ENCODE measurements at places on chromosomes 7 and 10. TPM values are rescaled to one million over a fixed set of nuclear protein-coding genes. Genes with fewer than 3 reads are reported as not detected.

DNA sequence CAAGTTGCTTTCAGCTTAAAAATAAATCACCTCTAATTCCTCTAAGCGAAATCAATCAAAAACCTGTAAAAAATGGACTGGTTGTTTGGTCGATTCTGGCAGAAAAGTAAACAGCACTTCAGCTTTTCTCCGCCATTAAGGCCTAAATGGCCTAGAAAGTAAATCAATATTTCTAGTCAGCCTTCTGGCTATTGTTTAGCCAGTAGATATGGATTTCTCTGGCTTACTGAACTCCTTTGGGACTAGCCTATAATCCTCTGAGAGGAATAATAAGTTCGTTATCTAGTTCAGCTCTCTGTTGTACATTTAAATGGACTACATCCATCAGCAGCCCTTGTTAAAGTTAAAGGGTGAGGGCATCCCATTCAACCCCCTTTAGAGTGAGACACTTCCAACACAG lies 400.1 kb upstream of the ETV1 start:
- DNase-seq = no peak

GRCh38 chr10:91271886-91272285 lies 51.4 kb downstream of the PCGF5 start:
- DNase-seq = no peak

Gene LRRN3
- total RNA-seq = 2.0 TPM

- DNase-seq = no peak
Observed at GRCh38 chr10:126309228-126309883, 78.9 kb downstream of the ADAM12 start.

GRCh38 chr7:151845412-151846205 lies 31.3 kb downstream of the PRKAG2 start:
- DNase-seq = no peak

Gene PRRT4
- total RNA-seq = 17.4 TPM

DNA sequence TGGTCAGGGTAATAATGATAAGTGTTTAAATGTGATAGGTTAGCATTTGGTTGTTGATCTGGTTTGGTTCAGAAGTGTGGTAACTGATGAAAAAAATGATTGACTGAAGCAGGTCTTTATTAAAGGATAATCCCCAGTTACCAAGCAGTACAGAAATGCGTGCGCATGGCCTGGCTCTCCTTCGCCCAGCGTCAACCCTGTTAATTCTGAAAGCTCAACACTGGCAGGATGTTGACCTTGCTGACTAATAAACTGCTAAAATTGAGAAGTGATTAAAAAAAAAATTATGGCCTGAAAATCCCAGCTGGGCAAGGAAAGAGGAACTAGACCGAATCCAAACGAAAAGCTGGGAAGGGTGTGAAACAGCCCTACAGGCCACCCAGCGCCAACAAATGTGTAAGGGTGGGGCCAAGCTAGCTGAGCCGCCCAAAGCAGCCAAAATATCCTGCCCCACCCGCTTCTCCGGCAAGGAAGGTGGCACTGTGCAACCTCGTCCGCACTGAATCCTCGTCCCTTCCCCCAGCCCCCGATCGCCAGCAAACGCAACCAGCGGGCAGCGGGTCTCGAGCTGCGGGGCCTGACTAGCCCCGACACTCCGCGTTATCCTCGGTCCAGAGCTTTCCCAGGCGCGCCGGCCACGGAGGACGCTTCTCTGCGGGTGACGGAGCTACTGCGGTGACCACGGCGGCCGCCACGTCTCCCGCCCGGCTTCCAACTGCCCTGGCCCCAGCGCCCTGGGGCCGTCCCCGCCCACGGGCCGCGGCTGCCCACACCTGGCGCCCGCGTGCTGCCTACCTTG lies 561 bp downstream of the SHTN1 start:
- no peak for DNase-seq

GRCh38 chr7:120806669-120807068 lies 51.3 kb downstream of the TSPAN12 start:
- no peak for DNase-seq

- peak; percentile 94 for DNase-seq
Observed at GRCh38 chr7:79452032-79452494, 1.4 kb downstream of the MAGI2 start.

- DNase-seq = no peak
Observed at GRCh38 chr10:131980761-131981428, 828 bp downstream of the BNIP3 start.

Gene HSPA14
- 12.1 TPM for total RNA-seq

DNA sequence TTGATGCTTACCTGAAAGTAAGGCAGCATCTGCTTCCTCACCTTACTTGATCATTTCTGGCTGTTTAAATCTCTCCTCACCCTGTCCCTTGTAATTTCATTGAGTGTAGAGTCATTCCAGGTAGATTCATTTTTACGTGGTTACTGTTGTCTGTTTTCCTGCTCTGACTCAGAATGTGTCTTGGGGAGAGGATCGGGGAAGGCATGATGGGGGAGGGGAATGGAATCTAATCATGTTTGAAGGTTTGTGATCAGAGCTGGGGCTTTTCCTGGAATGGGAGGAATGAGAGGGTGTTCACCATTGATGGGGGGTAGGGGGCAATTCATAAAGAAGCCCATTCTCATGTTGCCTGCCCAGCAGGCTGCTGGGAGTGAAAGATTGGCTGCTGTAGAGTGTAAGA lies 18.7 kb downstream of the SEC24C start:
- peak; percentile 5 for DNase-seq

GRCh38 chr7:64102656-64103400 lies 57.6 kb downstream of the ZNF727 start:
- peak; percentile 80 for DNase-seq

DNA sequence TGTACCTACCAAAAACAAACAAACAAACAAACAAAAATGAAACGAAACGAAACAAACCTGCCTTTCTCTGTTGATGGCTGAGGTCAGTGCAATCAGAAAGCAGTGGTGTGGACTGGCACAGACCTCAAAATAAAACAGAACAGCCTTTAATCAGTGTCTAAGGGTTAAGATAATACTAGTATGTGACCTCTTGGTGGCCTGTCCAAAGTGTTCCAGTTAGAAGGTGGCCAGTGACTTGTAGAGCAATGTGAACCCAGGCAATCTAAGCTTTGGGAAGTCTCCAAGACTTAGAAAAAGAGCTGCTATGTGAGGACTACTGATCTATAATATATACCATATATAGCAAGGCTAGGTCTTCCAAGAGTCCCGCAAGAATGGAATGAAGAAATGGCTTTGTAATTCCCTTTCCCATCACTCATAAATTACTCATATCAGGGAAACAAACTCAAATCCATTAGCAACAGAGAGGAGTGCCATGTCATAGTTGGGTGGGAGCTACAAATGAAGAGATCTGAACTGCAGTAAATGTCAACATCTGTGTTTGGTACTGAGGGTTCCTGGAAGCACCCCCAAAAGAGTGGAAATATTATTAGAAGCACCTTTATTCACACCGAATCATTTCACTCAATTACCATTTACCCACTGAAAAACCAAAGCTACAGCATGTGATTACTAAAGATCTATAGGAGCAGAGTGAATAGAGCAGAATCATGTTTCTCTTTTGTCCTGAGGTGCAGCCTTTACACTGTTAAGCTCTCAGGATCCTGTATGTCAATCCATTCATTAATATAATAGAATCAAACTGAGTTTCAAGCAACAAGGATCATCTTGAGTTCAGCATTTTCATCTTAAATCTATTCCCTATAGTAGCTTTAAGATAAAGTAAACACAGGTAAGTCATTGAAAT lies 28.0 kb downstream of the ABLIM1 start:
- DNase-seq = no peak

Gene MGAM2
- 1.2 TPM for total RNA-seq
